ENCODE measurements at places on chromosomes 3 and 15.

DNA sequence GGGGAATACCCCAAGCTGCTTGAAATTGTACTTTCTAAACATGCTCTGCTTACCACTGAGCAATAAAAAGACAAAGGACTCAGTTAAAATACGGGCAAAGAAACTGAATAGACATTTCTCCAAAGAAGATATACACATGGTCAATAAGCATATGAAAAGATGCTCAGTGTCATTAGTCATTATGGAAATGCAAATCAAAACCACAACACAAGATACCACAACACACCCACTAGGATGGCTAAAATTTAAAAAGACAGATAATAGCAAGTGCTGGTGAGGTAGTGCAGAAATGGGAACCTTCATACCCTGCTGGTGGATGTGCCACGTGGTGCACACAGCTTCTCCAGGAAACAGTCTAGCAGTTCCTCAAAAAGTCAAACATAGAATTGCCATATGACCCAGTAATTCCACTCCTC, 21.3 kb downstream of the LRIG1 start:
- no peak for DNase-seq

- DNase-seq = no peak
These were observed 2.9 kb downstream of the NR2F2 start for GRCh38 chr15:96333131-96334016.

- no peak for DNase-seq
These were observed 9.8 kb downstream of the VILL start for GRCh38 chr3:38000242-38000916.

GRCh38 chr15:48855501-48856440, 22.2 kb upstream of the EID1 start:
- no peak for DNase-seq

- no peak for DNase-seq
These were observed 11.7 kb downstream of the MGA start for GRCh38 chr15:41671656-41672648.

DNA sequence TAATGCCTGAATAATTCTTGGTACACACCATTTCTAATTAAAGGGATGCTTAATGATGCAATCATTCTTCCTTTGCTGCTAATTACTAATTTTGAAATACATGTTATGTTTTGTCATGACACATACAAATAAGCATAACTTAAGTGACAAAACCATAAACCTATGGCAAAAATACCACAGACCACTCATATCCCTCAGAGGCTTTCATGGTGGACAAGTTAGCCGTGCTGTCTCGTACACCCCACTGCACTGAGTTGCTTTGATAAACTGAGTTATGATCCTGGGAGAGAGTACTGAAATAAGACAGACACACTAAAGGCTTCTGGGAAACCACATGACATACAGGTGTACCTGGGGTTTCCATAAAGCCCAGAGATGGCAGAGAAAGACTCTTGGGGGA, 913.8 kb downstream of the FHIT start:
- no peak for DNase-seq

DNA sequence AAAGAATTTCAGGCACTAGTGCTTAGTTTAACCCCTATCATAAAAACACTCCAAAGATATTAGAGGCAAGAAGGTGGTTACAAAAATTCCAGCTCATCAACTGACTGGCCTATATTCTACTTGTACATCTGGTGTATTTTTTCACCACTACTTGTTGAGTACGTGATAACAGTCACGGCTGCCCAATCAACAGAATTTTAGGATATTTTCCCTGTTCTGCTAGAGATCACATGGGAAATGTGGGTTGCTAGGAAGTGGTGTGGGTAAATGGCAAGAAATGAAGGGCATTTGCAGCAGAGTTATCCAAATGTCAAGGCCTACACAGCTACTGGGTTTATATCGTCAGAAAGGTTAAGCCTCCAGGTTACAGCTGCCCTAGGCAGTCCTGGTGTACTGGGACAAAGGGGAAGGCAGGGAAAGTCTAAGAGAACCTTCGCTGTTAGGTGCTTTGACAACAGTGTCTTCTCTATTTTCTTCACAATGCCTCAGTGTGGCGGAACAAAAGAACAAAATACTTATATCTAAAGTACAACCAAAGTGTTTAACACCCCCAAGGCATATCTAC, 81.9 kb downstream of the FMN1 start:
- DNase-seq = no peak

DNA sequence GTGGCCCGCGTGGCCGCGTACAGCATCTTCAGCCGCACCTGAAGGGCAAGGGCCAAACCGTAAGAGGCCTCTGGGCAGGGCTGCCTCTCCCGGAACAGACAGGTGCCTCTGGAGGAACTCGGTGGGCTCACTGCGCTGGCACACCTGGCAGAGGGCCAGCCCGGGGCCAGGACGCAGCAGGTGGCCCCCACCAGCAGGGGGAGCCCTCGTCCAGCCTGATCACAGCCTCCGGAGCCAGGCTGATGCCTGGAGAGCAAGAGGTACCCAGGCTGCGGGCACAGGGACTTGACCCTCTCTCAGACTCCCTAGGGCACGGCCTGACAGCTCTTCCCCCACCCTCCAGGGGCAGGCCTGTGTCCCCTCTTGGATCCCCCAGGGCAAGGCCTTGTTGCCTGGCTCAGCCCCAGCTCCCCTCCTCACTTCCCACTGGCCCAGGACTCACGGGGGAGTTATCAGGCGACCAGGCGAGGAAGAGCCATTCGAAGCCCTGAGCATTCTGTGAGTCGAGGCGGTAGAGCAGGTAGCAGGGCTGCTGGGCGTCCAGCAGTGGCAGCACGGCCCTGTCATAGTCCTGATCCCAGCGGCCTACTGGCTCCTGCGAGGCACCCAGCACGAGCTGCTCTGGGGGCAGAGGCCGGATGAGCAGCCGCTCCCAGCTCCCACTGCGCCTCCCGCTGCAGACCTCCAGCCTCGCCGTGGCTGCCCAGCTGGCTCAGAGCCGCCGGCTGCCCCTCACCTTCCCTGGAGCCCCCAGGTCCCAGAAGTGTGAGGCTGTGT, 6.2 kb upstream of the TLR9 start:
- peak; percentile 66 for DNase-seq

DNA sequence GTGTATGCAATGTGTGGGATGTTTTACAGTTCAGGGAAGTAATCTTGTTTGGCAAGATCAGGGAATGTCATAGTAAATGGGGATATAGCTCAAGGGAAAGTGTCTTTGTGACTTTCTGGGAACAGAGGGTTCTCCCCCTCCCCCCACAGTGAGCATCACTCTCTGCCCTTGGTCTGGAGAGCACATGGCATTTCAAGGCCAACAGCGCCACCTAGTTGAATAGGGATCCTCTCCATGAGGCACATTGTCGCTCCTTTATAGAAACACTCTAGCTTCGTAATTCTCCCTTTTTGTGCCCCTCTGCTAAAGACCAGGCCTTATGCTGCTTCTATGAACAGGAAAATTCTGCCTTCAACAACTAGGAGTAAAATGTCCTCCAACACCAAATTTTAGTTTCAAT, 37.1 kb upstream of the ARNT2 start:
- DNase-seq = no peak

DNA sequence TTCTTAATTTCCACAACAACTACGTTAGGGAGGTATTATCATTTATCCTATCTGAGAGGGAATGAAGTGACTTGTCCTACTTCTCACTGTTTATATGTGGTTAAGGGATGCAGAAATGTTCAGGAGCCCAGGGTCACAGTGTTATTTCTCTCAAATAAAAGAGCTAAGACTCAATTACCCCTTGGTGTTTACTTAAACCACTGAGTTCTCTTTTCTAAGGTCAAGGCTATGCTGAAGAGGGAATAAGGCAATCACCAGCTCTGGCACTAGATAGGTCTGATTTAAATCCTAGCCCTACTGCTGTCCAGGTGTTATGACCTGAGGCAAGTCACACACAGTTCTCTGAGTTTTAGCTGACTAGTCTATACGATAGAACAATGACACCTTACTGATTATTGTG, 35.7 kb upstream of the BCL6 start:
- DNase-seq = no peak

DNA sequence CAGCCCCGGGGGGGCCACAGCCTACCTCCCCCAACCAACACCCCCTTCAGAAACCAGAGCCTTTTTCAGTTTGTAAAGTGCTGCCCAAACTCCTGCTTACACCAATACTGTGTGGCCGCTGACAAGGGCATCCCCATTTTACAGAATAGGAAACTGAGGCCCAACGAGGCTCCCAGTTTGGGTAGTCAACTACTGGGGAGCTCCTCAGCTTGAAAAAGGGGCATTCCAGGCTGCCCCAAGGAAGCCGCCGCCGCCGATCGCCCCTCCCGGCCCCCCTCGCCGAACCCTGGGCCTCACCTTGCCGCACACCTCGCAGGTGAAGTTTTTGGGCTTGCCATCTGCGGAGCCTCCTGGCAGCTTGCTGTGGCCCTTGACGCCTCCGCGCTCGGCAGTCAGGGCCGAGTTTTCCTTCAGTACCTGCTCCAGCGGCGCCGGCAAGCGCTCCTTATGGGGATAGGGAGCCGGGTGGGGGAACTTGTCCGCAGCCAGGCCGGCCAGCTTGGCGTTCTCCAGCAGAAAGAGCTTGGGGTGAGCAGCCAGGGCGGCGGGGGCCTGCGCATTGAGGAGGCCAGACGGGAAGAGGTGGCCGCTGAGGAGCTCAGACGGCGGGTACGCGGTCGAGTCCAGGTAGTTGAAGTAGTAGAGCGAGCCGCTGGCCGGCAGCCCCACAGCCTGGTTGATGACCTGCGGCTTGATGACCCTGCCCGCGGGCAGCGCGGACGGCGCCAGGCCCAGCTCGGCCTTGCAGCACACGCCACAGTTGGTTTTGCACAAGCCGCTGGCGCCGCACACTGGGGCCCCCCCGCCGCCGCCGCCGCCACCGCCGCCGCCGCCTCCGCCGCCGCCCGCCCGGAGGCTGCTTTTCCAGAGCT, 1.4 kb downstream of the FEZF2 start:
- no peak for DNase-seq

GRCh38 chr3:57910990-57911389, 97.2 kb upstream of the FLNB start:
- no peak for DNase-seq

DNA sequence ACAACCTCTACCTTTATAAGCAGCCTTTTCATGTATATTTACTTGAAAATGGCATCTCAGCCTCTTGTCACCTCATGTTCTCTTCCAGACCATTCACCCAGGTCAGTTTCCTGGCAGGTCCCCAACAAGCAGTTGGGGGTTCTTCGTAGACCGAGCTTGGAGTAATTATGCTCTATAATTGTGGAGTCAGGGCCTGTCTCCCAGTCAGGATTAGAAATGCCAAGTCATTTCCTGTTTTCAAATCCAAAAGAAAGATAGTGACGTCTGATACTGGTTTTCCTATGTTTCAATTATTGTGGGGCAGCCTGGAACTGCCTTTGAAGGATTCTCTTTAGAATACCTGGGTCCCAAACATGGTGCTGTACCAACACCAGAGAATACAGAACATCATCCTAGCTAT, 430.6 kb downstream of the MECOM start:
- no peak for DNase-seq

DNA sequence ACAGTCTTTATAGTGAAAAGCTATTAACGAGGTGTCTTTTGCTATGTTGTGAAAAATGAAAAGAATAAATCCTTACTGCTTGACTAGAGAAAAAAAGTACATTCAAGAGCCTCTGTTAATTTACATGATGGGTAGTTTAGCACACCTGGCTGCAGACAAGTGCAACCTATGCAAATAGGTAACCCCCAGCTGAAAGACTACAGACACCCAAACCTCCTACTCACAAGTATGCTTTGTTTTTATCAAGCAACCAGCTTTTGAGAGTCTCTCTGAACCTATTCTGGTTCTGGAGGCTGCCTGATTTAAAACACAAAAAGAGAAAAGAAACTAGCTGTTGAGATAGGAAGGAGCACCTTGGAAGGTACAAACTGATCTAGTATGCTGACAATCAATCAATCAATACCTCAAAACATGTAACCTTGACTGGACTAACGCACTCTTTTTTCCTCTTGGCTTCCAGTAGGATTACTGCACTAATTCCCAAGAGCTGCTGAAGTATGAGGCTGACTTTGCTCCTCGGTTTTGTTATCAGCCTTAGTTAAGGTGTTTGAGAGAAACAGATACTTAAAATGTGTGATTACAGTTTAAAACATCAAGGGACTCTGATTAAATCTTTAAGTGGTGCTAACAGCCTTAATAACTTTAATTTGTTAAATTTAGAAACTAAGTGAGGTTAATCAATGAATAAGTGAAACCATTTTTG, 63.6 kb downstream of the OSBPL10 start:
- DNase-seq = no peak

DNA sequence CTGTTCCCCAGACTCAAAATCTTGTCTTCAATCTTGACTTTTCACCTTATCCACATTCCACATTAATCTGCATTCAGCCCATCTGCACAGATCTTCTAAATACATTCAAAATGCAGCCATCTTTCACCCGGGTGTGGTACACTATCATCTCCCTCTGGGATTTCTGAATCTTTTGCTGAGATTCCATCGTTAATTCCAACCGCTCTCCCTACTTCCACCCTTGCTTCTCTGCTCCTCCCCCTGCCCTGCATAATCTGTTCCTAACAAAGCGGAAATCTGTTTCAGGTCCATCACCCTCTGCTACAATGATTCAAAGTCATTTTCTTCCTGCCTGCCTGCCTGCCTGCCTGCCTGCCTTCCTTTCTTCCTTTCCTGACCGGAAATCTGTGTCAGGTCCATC, 7.9 kb upstream of the GOLGA8B start:
- DNase-seq = no peak

DNA sequence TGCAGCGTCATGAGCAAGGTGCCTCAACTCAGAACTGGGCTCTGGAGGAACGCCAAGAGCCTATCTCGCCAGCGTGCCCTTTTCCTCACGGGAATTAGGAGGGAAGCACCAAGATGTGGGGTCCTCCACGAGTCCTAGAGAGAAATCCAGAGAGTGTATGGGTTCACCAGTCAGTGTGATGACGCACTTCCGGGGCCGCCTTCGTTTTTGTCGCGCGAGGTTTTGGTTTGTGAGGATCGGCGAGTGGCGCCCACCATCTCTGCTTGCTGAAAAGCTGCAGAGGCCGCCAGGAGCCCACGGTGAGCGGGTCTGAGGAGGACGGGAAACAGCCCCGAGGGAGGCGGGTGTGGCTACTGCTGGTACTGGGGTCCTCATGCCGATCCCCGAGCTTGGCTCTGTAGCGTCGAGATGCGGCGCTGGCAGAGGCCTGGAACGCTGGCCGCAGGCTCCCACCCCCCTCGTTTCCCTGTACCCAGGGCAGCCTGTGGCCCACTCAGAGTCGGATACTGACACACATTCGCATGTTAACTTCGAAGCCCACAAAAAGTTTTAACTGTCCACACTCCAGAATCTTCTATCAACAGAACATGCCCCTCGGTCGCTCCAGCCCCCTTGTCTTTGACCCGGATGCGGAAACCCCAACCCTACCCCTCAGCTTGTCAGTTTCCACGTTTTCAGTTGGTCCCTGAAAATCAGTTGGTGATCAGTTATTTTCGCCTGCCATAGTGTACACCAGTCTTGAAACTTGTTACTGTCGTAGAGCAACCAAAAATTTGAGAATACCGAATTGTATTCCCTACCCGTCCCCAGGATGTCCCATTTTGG, 30.4 kb downstream of the ZNF662 start:
- DNase-seq = no peak

GRCh38 chr3:179962629-179963387, 73.9 kb downstream of the PEX5L start:
- DNase-seq = no peak

- no peak for DNase-seq
These were observed 9.3 kb upstream of the TOPAZ1 start for GRCh38 chr3:44232407-44232806.

- peak; percentile 62 for DNase-seq
These were observed 9.4 kb downstream of the SNX1 start for GRCh38 chr15:64105113-64105704.

- DNase-seq = peak; percentile 71
These were observed 680 bp downstream of the GOLIM4 start for GRCh38 chr3:168094877-168095610.

Data from bone marrow (tissue), 2 donors.